ENCODE measurements at places on chromosomes 1 and 21.

GRCh38 chr1:171984262-171984661 lies 143.0 kb downstream of the DNM3 start:
- DNase-seq: no peak
- H3K4me3 ChIP-seq: no peak overlapping the region
- no peaks in the 10 kb centered on the region for H3K4me1 ChIP-seq
- no peaks in the 10 kb centered on the region for H3K36me3 ChIP-seq

- H3K4me3 ChIP-seq: peak overlapping the region; percentile 67
- no peak for DNase-seq
- peaks cover 35% of the 10 kb centered on the region for H3K27me3 ChIP-seq
- H3K4me1 ChIP-seq: peaks cover 43% of the 10 kb centered on the region
- H3K27ac ChIP-seq: no peak overlapping the region
These were observed 2.1 kb downstream of the KIF26B start for GRCh38 chr1:245156736-245157505.

DNA sequence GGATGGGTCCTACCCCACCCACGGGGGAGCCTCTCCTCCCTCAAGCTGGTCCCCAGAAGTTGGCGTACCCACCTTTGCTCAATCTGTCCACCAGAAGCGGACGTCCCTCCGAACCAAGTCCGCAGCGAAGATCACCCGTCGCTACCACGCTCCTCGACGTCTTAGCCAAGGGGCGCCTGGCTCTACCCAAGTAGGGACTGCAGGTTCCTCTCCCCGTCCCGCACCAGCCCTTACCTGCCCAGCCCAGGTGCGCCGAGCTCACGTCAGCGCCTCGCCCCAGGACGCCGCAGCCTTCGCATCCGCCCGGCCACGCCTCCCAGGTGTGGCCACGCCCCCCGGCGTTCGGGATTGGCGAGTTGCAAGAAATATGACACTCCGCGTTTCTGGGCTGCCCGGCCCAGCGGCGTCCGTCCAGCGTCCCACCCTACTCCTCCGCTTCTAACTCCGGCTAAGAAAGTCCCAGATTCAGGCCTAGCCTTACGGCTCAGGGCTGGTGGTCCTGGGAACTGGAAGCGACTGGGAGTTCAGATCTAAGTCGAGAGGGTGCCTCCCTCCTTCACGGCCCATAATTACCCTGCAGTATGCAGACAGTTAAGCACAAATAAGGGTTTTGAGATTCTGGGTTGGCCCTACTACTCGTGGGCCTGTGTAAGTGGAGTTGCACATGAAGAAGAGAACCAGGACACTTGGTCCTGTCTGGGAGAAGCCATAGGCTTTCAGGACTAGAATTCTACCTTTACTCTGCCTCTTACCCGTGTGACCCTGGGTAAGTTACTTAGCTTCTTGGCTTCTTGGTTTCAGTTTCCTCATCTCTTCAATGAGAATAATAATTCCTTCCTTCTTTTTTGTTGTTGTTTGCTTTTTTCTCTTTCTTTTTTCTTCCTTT lies at the start of gene IRF6:
IRF6 (minus strand) TSS at position 268 of the 886 bp plus-strand sequence. CDS start 4,729 bp downstream, outside the sequence.
- H3K4me3 ChIP-seq: peak within 1 kb of the TSS; percentile 64
- DNase-seq: peak; percentile 91
- H3K36me3 ChIP-seq: no peaks in the 10 kb centered on the region
- H3K27me3 ChIP-seq: no peaks in the 10 kb centered on the region
- peak within 1 kb of the TSS; percentile 95 for H3K27ac ChIP-seq

- DNase-seq: peak; percentile 47
- H3K27ac ChIP-seq: no peak overlapping the region
- peaks cover 21% of the 10 kb centered on the region for H3K27me3 ChIP-seq
- no peaks in the 10 kb centered on the region for H3K36me3 ChIP-seq
These were observed 107.4 kb upstream of the CASZ1 start for GRCh38 chr1:10903821-10904220.

DNA sequence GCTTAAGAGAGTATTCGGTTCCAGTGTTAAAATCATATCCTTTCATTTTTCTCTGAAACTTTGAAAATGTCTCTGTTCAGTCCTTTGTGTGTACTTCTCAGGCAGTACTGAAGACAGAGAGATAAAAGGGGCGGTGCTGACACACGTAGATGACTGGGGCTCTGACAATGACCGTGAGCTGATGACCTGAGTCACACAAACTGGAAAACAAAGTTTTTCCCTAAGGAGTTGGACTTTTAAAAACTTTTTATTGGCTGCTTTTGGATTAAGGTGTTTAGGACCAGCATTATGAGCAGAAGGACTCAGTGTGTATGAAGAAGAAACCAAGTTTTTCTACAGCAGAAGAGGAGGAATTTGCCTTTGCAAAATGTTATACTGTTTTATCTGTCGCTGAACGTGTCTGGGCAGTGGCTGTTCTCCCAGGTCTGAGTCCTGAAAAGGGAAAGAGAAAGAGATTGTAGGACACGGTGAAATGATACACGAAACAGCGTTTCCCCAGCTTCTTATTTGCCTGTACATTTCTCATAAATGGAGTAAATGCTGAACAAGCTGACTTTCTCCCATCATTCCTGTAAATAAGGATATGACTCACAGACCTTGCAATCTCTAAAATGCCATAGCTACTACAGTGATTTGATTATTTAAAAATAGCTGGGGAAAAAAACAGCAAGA lies 51.5 kb downstream of the MAP3K7CL start:
- H3K4me1 ChIP-seq: peaks cover 29% of the 10 kb centered on the region
- peak overlapping the region; percentile 83 for H3K27ac ChIP-seq
- peak overlapping the region; percentile 36 for H3K4me3 ChIP-seq
- H3K36me3 ChIP-seq: no peaks in the 10 kb centered on the region
- H3K27me3 ChIP-seq: no peaks in the 10 kb centered on the region

- H3K4me3 ChIP-seq: no peak overlapping the region
- H3K36me3 ChIP-seq: no peaks in the 10 kb centered on the region
- no peak for DNase-seq
- no peak overlapping the region for H3K27ac ChIP-seq
- H3K27me3 ChIP-seq: peaks cover 8% of the 10 kb centered on the region
These were observed 91.4 kb upstream of the CD53 start for GRCh38 chr1:110781525-110781924.

GRCh38 chr1:211386921-211387320 lies 60.3 kb downstream of the TRAF5 start:
- H3K27ac ChIP-seq: no peak overlapping the region
- no peak for DNase-seq
- H3K4me3 ChIP-seq: no peak overlapping the region
- H3K36me3 ChIP-seq: peaks cover 3% of the 10 kb centered on the region
- no peaks in the 10 kb centered on the region for H3K27me3 ChIP-seq
- peaks cover 8% of the 10 kb centered on the region for H3K4me1 ChIP-seq

DNA sequence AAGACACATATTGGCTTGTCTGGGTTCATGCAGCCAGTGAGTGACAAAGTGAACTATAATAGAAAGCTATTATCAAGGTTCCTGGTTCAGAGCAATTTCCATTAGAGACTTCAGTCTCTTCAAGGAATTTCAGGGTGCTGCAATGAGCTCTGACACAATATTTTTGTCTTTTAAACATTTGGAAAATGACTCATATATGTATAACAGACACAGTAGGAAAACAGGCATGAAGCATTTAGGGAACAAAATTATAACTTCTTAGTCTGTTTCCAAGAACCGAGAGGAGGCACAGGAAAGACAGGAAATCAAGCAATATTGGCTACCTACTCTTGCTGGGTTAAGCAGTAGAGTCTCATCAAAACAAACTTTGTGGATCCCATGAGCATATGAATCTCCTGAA lies 170.4 kb downstream of the PTPRC start:
- no peak overlapping the region for H3K27ac ChIP-seq
- DNase-seq: no peak
- no peaks in the 10 kb centered on the region for H3K27me3 ChIP-seq
- no peaks in the 10 kb centered on the region for H3K36me3 ChIP-seq

DNA sequence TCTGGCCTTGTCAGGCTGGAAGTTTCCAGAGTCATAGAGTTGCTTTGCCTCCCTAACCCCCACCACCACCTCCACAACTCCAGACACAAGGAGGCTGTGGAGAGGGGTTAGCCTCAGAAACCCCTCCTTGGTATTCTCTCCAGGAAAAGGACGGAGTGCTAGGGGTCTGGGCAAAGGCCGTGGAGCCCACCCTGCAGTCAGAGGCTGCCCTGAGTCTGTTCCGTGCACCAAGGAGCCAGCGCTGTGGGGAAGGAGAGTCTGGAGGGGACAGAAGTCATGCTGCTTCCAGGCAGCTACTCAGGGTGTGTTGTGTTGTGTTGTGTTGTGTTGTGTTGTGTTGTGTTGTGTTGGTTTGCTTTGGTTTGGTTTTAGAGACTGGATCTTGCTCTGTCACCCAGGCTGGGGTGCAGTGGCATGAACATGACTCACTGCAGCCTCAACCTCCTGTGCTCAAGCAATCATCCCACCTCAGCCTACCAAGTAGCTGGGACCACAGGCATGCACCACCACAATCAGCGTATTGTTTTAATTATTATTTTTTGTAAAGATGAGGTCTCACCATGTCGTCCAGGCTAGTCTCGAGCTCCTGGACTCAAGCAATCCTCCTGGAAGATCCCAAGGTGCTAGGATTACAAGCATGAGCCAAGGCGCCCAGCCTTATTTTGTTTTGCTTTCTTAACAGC lies 122.2 kb upstream of the TMEM51 start:
- H3K27ac ChIP-seq: no peak overlapping the region
- H3K27me3 ChIP-seq: no peaks in the 10 kb centered on the region
- no peak overlapping the region for H3K4me3 ChIP-seq
- peaks cover 17% of the 10 kb centered on the region for H3K4me1 ChIP-seq
- H3K36me3 ChIP-seq: no peaks in the 10 kb centered on the region
- DNase-seq: no peak

DNA sequence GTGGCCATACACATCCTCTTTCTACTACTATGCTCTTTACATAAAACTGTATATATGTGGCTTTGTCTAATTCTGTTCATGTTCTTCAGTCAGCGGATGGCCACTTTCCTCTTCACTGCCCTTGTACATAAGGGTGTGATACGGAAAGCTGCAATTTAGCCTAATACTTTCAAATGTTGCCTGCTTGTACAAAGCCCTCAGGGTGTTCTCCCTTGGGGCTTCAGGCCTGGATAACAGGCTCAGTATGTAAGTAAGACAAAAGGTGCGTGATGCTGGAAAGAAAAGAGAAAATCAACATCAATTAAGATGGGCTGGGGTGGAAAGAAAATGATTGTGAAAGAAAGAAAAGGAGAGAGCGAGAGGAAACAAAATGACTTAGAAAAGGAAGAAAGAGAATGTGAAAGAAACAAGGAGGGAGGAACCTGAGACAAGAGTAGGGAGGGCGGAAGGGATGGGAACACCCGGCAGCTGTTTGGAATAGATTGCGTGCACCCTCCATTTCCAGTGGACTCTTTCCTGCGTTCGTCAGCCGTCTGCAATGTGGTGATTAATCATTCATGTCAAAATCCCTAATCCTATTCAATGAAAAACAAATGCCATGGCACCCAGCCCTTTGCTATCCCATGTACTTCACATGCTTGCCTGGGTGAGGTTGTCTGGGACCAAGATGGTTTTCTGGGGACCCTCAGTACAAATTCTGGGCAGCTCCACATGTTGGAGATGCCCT lies 553.6 kb downstream of the NUF2 start:
- H3K27ac ChIP-seq: peak overlapping the region; percentile 81
- H3K27me3 ChIP-seq: no peaks in the 10 kb centered on the region
- peak; percentile 74 for DNase-seq
- no peaks in the 10 kb centered on the region for H3K36me3 ChIP-seq

- H3K4me1 ChIP-seq: no peaks in the 10 kb centered on the region
- H3K4me3 ChIP-seq: no peak overlapping the region
- H3K27ac ChIP-seq: no peak overlapping the region
- no peaks in the 10 kb centered on the region for H3K36me3 ChIP-seq
These were observed 354.5 kb upstream of the DUSP10 start for GRCh38 chr1:222096476-222096772.

- H3K4me1 ChIP-seq: no peaks in the 10 kb centered on the region
- no peaks in the 10 kb centered on the region for H3K36me3 ChIP-seq
- no peak overlapping the region for H3K4me3 ChIP-seq
These were observed 363.0 kb downstream of the ZP4 start for GRCh38 chr1:237527761-237528160.

DNA sequence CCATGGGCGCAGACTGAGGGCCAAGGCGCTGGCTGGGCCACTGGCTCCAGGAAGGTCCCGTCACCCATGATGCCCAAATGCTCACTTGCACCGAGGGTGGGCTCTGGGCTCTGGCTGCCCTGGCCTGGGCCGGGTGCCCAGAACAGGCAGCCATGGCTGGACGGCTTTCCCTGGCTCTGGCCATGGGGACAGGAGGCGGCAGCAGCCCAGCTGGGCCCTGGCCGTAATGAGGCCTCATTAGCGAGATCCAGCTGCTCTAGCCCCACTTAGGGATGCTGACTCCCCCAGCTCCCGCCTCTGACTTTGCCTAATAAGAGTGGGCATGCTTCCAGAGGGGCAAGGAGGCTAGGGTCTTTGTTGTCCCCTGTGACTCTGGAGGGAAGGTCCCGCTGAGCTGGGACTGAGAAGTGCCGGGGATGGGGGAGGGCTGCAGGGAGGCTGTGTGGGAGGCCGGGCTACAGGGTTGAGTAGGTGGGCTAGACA lies 11.8 kb downstream of the SLC6A9 start:
- no peak for DNase-seq
- H3K27me3 ChIP-seq: no peaks in the 10 kb centered on the region
- H3K4me1 ChIP-seq: peaks cover 34% of the 10 kb centered on the region
- H3K36me3 ChIP-seq: peaks cover 8% of the 10 kb centered on the region
- H3K27ac ChIP-seq: no peak overlapping the region
- no peak overlapping the region for H3K4me3 ChIP-seq
